ENCODE measurements at places on chromosomes 4 and X.

GRCh38 chrX:17682259-17682658, 55.0 kb upstream of the SCML1 start:
- DNase-seq, result no peak

GRCh38 chr4:40251366-40251765, 54.5 kb downstream of the RHOH start:
- DNase-seq, result no peak

DNA sequence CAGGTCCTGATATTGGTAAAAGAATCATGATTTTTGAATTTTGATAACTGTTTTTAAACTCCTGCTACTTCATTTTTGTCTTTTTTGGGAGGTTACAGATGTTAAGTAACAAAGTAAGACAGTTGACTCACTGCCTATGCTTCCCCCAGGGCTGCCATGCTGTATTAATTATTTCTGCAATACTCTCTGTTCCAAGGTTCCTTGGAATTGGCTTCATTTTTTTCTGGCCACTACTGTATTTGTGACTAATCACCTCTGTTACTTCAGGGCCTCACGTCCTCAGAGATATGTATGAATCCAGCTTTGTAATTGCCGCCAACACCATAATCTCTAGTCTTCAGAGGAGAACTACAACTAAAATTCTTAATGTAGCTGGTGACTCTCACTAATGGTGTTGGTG, 1729.3 kb downstream of the C4orf33 start:
- DNase-seq, result no peak

DNA sequence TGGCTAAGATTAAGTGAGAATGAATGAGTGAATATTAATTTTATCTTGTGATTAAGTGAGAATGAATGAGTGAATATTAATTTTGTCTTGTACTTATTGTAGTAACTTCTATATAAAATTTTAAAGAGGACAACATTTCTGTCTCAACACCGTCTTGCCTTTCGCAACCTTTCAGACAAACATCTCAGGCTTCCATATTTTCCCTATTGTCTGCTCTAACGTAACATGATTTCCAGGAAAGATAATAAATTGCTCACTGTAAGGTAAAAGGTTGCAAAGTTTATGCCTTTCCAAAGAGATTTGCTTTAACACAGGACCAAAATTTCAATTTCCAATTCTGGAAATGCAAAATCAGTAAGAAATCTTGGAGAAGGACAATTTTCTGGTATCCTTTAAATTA, 41.7 kb upstream of the SLC39A8 start:
- DNase-seq, result no peak

GRCh38 chrX:118047446-118048186, 69.0 kb downstream of the KLHL13 start:
- no peak for DNase-seq

DNA sequence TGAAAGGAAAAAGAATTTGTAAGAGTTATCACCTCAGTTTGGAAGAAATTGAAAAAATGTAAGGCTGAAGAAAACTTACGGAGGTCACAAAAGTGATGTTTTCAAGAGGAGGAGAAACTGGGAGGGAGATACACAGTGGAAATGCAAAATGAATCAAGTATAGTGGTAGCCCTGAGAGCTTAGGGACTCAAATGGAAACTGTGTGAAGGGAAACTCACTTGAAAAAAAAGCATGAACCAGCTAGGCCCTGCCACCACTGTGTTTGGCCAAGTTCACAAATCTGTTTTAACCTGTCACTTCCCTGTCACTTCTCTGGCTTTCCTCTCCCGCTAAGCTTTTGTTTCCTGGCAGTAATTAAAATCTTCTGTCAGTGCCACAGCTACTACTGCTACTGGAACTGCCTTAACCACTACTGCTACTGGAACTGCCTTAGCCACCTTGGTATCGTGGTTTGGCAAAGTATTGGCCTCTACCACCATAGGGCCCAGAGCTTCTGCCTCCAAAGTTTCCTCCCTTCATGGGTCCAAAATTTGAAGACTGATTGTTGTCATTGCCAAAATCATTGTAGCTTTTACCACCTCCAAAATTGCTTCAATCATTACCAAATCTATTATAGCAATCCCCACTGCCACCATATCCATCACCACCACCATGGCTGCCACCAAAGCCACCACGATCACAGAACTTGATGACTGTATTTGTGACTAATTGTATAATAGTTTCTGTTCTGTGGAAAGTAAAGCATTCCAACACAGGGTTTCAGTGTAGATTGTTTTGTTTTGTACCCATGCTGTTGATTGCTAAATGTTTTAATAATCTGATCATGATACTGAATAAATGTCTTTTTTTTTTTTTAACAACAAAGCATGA, 41.5 kb downstream of the SMARCA5 start:
- DNase-seq, result no peak

DNA sequence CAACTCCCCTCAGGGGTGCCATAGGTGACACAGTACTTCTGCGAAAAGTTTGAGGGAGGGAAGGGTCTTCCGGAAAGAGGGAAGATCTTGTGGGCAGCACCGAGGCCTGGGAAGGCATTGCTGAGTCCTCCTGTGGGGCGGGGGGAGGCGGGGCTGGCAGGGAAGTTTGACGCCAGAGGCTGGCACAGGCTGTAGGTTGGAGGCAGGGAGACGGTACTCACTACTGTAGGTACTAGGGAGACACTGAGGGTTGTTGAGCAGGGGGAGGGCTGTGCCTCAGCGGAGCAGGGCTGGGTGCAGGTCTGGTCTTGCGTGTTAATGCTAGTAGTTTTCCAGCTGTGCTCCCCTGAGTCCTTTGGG, 23.3 kb upstream of the PSAPL1 start:
- DNase-seq, result no peak

GRCh38 chr4:39608451-39608850, 30.2 kb downstream of the SMIM14 start:
- no peak for DNase-seq

GRCh38 chrX:20129547-20129946, 12.1 kb downstream of the EIF1AX start:
- no peak for DNase-seq

DNA sequence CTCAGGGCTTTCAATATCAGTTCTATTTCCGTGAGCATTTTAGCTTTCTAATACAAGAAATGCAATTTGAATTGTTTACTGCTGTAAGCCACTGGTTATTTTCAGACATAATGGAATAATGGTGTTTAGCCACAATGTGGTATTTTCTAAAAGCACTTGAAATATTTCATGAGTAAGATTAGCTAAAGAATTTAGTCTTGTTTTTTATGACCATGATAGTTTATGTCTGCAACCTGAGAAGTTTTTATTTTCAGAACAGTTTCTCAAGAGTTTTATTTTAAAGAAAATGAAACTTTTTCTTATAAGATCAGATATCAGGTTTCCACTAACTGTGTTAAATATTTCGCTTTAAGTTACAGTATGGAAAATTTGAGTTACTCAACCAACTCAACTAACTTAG, 60.2 kb downstream of the SLIT2 start:
- DNase-seq, result no peak

DNA sequence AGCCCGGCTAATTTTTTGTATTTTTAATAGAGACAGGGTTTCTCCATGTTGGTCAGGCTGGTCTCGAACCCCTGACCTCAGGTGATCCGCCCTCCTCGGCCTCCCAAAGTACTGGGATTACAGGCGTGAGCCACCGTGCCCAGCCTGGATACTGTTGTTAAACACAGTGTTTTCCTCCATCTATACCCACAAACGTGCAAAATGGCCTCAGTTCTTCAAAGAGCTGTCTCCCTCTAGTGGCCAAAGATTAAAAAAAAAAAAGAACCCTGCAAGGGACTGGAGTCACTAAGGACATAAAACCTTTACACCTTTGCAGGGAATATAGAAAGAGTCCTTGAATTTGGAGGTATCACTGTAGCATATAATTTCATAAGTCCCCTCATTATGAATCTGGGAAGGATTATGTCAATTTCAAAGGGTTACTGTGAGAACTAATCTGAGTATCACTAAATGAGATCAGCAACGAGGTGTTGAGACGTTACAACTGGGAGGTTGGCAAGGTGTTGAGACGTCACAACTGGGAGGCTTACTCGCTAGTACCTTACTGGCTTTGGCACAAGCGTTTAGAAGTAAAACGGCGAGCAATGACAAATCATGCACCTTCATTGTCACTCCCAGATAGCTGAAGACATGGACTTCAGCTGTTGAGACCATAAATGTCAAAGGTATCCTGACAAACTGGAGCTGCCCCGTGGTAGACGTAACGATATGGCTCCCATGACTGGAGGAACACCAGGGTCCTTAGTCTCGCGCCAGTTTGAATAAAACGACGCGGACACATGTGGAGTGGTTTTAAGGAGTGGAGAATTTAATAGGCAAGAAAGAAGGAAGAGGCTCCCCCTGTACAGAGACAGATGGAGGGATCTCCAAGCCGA, 33.4 kb upstream of the ENPP6 start:
- DNase-seq, result peak; percentile 33

DNA sequence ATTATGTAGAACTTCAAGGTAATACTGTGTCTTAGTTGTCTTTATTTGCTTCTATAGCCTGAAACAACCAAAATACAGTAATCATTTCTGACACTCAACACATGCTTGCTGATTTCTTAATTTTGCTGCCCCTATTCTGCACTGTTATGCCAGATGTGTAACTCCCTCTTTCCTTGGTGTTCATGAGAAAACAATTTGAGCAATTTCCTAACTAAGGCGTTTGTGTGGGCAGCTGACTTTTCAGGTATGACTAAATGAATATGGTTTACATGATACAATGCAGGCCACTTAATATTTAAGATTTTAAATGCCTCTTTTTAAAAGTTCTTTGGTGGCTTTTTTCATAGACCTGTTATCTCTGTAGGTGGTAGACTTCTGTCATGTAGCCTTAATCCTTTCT, 46.1 kb upstream of the CENPE start:
- DNase-seq, result no peak

DNA sequence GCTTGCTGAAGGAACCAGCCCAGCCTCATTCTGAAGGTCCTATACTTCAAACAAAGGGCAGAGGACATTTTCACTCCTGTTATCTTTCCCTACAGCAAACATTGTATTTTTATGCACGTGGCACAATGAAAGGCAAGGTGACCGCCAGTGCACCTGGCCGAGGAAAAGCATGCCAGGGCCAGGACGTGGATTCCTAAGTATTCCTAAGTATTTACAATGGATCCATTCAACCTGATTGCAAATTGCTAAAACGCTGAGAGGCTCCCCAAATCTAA, 127.9 kb upstream of the FTHL17 start:
- no peak for DNase-seq

- no peak for DNase-seq
These were observed 435.4 kb upstream of the TENM3 start for GRCh38 chr4:181807771-181808170.

DNA sequence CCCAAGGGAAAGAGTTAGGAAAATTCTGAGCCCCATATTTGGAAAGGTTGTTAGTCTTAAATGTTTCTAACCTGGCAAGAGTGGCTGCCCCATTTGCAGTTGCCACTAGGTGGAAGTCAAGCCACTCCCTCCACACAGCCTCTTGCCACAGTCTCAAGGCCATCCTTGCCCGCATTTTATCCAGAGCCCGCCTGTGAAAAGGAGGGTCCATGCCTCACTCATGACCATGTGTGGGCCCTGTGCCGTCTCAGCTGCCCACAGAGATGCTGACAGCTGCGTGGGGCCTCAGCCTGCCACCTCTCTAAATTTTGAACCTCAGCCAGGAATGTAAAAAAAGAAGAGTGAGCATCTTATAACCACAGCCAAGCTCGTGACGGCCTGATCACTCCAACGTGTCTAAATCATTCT, 201.5 kb upstream of the FAM241A start:
- DNase-seq, result no peak

DNA sequence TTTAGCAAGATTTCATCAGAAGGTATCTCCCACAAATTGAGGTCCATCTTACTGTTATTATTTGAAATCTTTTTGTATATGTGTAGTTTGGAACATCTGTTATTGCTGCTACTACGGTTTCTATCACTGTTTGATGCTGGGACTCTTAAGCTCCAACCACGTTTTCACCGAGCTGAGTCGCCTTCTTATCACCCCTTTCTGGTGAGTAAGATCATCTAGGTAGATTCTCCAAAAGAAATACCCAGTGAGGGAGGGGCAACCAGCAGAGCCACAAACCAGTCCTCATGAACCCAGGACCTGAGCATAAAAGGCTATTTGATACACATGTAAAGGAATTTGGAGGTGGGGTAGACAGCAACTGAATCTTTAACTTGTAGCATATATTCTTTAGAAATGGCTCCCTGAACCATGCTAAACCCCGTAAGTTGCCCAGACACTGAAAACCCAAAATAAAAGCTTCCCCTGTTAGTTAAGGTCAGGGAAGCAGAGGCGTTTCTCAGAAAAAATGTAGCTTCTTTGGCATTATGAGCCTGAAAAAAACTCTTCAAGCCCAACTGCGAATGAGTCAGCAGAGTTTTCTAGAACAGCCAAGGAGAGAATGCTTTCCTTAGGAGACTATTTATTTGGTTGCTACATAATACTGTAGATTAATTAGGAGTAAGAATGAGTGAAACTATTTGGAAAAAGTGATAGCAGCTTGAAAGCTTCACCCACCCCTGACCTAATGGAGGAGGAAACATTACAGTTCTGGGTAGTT, 53.8 kb upstream of the ATXN3L start:
- DNase-seq, result no peak

GRCh38 chr4:142411993-142412392, 434.1 kb downstream of the INPP4B start:
- DNase-seq, result no peak

GRCh38 chrX:71618303-71618721, at the start of gene CXCR3:
TSS of gene CXCR3 (minus strand) at chrX:71618511. CDS start at chrX:71618449, 62 bp downstream.
- DNase-seq, result peak; percentile 62

- no peak for DNase-seq
These were observed 241.9 kb downstream of the SLC39A8 start for GRCh38 chr4:102103368-102103767.
